ENCODE measurements at places on chromosomes 1 and 21.

DNA sequence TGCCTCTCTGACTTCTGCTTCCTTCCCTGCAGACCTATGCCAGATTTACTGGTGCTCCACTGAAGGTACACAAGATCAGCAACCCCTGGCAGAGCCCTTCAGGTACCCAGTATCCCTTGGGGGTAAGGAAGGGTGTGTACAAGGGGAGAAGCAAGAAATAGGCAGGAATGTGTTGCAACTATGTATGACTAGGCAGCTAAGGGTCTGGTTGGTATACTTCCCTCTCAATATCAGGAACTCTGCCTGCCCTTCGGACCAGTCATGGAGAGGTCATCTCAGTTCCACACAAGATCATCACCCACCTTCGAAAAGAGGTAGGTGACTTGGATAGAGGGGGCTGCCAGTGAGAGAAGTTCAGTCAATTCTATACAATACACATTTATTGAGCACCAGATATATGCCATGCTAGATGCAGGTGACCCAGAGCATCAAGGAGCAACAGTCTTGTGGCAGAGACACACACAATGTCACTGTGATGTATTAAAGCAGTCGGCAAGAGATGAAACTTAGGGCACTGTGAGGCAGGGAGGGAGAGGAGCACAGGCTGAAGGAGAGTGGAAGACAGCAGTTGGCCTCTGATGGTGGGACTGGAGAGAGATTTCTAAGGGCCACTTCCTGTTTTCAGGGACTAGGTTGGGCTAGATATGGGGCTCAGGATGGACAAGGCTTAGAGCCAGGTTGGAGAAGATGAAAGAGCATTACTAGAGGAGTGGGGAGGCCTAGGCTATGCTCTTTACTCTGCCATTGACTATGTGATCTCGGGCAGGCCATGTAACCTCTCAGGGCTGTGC lies 2.0 kb downstream of the MTX1 start:
- no peak for DNase-seq

DNA sequence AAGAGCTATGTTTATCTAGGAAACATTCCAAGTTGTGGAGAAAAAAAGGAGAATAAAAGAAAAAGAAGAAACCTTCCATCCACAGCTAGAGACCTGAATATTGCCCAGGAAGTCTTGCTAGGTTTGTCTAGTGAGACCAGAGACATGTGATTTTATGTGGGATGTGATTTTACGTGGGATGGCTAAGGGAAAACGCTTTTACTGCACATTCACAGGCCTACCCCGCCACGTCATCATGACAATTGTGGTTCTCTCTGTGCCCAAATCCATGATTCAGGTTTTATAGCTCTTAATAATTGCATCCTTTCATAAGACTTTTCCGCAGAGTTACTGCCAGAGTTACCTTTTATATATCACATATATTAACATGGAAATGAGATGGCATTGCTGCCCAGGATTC lies 86.4 kb upstream of the SSX2IP start:
- DNase-seq, result no peak

GRCh38 chr1:13994386-13994785 lies 294.4 kb downstream of the PRDM2 start:
- no peak for DNase-seq

- no peak for DNase-seq
Observed at GRCh38 chr1:33335020-33335419, 14.1 kb upstream of the A3GALT2 start.

DNA sequence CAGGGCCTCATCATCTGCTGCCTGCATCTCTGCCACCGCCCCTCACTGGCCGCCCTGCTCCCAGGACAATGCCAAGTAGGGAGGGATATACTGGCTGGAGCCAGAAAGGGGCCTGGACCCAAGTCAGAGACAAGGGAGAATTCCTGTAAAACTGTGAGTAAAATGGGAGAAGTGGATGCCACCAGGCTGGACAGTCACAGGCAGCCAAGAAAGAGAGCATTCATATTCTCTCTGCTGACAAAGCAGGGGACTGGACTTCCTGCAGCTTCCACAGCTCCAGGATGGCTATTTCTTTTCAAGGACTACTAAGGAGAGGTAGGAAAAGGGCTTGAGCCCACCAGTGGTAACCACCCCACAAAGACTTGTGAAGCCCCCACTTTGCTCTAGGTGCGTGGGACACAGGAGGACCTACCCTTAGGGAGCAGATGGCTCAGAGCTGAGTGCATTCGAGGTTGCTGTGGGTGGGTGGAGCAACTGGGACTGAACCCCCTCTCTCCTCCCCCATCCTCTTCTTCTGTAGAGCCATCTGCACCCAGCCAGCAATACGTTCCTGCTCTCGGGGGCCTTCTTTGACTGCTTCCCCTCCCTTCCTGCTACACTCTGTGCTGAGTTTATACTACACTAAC lies 57.5 kb downstream of the GLIS1 start:
- DNase-seq, result no peak

GRCh38 chr1:182968836-182969734 lies 16.1 kb upstream of the SHCBP1L start:
- no peak for DNase-seq

DNA sequence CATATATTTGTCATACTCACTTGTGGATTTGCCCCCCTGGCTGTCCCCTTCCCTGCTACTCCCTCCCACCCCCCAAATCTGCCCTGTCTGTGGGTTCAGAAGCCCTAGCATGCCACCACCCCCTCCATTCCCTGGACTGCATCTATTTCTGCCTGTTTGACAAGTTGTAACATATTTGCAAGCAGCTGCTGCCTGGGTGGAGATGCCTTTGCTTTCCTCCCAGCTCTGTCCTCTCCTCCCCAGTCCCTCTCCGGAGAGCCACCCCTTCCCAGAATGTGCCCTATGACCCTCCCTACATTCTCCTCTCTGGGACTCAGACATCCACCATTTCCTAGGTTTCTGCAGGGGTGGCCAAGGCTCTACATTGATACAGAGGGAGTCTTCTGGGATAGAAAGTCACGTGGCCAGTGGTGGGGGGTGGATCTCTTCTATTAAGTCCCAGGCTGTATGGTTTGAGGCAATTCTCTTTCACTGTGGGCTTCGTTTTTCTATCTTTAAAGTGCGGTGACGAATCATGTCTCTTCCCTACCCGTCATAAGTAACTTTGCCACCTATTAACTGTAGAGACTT lies 6.0 kb upstream of the MYOG start:
- DNase-seq, result no peak

DNA sequence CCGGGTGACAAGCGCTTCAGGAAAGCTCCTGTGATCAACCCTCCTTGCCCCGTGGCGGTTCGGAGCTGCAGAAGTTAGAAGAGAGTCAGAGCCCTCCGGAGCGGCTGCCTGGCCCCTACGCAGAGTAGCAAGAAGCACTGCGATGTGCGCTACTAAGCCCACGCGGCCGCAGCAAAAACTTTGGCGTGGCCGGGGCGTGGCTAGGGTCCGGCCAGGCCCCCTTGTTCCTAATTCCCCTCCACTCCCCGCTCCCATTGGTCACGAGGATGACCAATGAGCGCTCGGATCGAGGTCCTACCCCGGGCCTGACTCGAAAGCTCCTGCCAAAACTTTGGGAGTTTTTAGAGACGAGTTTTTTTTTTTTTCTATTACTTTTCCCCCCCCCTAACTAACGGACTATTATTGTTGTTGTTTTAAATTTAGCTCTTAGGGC lies at the start of gene HLX:
HLX (plus strand) TSS at position 368 of the 433 bp plus-strand sequence. CDS start 415 bp downstream, outside the sequence.
- no peak for DNase-seq

GRCh38 chr21:34065027-34065426 lies 8.4 kb upstream of the MRPS6 start:
- no peak for DNase-seq

- no peak for DNase-seq
Observed at GRCh38 chr1:224378855-224379631, 22.4 kb downstream of the CNIH4 start.

Data from stimulated activated CD8-positive, alpha-beta memory T cell treated with anti-CD3 and anti-CD28 coated beads, Interleukin-7, amount 100 ng/mL, for 48 hours (primary cell).